ENCODE measurements at places on chromosomes 1 and 21.

DNA sequence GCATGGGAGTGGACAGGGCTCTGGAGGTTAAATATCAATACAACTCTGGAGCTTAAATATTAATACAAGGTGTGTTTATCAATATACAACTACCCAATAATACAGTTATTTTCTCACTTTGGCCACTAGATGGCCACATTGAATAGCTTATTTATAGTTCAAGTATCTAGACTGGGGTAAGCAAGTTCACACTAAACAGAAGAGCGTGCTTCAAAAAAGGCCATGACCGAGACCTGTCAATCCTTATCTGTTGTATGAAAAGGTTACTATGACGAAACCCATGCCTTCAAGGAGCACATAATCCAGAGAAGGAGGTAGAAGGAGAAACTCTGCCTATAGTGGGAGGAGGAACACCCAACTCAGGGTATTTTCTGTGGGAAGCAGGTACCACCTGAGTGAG, 29.1 kb downstream of the CHML start:
- DNase-seq = peak; percentile 21

DNA sequence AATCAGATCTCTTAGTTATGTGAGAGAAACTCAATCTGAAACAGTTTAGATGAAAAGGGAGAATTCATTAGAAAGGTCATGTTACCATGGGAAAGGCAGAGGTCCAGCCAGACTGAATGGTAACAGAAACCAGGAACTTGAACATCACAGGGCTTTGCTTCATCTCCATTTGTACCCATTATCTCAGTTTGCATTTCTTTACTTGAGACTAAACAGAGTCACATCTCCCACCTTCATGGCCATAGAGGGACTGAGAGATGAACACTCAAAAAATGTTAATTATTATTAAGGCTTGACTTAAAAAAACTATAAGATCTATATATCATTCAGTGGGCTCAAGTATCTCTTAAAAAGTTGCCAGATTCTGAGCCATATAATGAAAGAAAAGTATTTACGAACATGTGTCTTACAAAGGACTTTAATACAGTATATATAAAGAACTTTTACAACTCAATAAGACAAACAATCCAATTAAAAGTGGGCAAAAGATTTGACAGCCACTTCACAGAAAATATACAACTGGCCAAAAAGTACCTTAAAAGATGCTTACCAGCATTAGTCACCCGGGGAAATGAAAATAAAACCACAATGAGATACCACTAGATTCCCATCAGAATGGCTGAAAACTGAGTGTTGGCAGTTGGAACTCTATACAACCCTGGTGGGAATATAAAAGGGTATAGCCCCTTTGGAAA, 13.2 kb downstream of the KYAT3 start:
- DNase-seq = no peak

- no peak for DNase-seq
These were observed 141.8 kb downstream of the HIVEP3 start for GRCh38 chr1:41776891-41777441.

- DNase-seq = no peak
These were observed 29.2 kb downstream of the EPHB2 start for GRCh38 chr1:22739648-22740385.

DNA sequence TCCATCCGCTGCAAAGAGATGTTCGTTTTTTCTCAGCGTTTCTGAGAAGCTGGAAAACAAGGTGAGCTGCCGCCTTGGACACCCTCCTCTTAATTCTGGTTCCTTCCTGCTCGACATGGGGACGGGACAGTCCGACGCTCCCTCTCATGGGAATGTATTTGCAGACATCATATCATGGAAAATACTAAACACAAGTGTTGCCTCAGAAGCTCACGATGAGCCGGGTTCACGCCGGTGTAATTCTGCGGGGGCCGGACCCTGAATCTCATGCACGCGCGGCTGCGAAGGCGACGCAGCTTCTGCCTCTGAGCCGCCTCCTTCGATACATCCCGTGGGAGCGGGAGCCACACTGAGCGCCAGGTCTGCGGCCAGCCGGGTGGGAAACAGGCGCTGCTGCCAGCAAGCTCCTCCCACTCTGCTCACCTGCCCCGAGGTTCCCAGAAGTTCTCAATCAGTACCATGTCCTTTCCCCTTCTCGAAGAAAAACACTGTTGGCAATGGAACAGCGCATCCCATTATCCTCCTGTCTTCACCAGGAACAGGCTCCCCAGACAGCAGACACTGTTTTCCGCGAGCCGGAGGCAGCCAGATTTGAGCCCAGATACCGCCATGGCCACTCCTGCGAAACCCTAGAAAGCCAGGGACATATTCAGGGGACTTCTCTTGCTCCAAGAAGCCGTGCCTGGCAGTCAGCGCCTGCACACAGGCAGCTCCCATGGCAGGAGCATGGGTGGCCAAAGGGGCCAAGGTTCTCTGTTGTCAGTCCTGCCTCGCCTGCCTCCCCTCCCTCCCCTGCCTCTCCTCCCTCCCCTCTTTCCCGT, 98.0 kb downstream of the WDR4 start:
- DNase-seq = peak; percentile 38

Measured in CD4-positive, alpha-beta T cell treated with Interleukin-17A for 4 hours (primary cell).